ENCODE measurements at places on chromosomes 16 and 17.

- DNase-seq, result no peak
Measured at GRCh38 chr17:7853691-7854038, 1.2 kb upstream of the TMEM88 start.

DNA sequence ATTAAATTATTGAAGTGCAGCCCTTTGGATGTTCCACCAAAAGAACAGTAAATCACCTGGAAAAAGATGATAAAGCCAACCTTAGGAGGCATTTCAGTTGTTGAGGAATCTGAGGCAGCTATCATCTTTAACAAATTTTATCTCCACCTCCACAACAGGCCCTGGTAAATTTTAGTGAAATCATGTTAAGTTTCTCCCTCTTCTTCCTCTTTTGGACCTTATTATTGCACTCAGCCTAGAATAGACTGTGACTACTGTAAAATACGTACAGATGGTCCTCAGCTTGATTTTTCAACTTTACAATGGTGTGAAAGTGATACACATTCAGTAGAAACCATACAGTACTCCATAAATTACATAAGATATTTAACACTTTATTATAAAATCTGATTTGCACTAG, 90.3 kb downstream of the USP32 start:
- no peak for DNase-seq

DNA sequence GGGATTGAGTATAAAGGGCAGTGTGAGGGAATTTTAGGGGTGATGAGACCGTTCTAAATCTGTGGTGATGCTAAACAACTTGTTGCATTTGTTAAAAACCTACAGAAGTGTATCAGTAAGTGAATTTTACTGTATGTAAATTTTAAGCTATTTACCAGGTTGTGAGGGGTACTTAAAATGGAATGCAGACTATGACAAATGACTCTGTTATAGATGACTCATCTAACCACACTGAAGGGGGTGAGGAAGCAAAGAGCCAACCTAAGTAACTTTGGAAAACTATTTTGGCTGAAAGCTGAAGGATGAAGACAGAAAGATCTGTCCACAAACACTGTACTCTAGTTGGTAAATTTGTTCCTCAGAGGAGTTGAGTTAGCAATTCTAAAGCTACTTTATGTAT, 5.3 kb upstream of the MKS1 start:
- DNase-seq, result no peak

GRCh38 chr16:29962344-29962994, 590 bp downstream of the TMEM219 start:
- DNase-seq, result no peak

DNA sequence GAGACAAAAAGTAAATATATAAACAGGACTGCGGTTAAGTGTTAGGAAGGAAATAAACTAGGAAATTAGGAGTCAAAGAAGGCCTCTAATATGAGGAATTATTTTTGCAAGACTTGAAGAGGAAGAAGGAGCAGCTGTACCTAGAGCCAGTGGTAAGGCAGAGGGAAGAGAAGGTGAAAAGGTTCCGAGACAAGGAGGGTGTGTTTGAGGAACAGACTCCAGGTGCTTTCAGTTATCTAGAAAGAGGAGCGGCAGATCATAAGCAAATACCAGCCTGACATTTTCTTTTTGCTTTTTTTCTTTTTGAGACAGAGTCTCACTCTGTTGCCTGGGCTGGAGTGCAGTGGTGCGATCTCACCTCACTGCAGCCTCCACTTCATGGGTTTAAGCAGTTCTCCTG, 61.0 kb downstream of the CHD9 start:
- no peak for DNase-seq

DNA sequence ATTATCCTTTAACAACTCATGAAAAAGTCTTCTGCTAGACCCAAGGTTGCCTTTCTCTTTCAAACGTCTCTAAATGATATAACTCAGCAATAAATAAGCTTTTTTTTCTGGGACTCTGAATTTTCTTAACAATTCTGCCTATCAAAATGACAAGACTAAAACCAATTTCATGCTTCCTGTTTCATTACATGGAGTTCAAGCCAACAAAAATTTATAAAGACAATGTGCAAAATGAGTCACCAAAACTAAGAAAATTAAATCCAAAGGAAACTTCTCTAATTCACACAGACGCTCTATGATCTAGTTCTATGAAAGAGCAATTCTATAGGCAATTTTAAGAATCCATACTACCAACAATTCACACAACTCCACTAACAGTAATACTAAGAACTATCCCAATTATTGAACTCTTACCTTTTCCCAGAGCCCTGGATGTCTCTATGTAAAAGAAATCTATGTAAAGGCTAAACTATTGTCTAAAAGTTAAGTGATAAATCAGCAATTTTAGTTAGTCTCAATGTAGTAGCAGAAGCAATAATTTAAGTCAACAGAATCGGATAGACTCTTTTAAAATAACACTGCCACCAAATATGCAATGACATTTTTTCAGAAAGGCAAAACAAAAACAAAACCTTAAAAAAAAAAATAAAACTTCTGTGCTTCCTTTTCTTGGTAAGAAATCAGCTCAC, 44.2 kb downstream of the ZZEF1 start:
- no peak for DNase-seq

DNA sequence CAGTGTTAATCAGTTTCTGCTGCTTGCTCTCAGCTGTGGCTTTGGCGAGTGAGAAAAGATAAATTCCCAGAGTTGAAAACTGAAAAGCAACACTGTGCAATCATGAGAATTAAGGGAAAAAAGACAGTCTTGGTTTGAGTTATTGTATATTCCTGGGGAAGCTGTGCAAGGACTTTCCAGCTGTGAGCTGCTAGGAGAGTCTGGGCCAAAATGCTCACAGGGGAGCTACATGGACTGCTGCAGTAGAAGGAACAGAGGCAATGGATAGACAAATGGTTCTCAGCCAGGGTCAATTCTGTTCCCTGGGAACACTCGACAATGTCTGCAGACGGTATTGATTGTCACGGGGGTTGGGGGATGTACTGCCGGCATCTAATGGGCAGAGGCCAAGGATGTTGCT, 102.0 kb upstream of the ADAMTS18 start:
- no peak for DNase-seq

DNA sequence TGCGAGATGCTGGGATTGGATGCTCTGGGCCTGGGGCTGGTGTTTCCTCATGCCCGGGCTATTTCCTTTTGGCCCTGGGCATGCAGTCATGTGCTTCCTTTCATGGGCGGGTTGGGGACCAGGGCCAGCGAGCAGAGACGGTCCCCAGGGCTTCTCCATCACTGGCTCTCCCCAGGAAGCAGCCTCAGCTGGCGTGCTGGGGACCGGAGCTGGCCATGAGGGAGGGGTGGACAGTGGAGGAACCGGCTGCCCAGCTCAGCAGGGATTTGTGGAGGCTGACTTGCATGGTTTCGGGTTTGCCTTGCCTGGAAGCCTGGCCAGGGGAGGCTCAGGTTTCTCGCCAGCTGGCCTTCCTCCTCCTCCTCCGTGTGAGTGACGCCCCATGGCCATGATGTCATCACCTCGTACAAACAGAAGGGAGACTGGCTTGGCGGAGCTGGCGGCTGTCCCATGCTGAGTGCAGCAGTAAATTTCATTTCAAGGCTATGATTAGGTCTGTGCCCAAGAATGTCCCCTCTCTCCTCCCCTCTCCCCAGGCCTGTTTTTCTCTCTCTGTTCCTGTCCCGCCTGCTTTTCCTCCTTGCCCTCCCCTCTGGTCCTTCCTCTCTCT, 8.9 kb upstream of the TIMP2 start:
- no peak for DNase-seq

GRCh38 chr17:82229698-82230608, 1.1 kb downstream of the SLC16A3 start:
- DNase-seq, result no peak

GRCh38 chr17:41579484-41580243, 7.0 kb downstream of the KRT14 start:
- DNase-seq, result peak; percentile 53

- no peak for DNase-seq
Measured at GRCh38 chr16:60459463-60459862, 1576.8 kb downstream of the CDH8 start.

DNA sequence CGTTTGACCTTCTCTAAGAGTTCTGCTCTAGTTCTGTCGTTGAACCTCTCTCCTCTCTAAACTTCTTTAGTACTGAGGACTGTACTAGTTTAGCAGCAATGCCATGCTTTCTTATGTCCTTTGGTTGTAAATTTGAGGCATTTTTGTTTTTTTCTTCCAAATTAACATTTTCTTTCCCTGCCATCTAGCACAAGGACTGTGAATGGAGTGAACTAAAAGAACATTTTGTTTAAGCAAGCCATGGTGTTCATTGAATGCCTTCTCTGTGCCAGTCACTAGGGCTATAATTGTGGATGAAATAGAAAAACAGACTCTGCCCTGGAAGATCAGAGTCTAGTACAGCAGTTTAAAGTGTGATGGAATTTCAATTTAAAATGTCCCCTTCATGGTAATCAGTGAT, 137.9 kb downstream of the FTO start:
- no peak for DNase-seq

GRCh38 chr17:42389899-42390298, 1.7 kb upstream of the STAT3 start:
- no peak for DNase-seq

DNA sequence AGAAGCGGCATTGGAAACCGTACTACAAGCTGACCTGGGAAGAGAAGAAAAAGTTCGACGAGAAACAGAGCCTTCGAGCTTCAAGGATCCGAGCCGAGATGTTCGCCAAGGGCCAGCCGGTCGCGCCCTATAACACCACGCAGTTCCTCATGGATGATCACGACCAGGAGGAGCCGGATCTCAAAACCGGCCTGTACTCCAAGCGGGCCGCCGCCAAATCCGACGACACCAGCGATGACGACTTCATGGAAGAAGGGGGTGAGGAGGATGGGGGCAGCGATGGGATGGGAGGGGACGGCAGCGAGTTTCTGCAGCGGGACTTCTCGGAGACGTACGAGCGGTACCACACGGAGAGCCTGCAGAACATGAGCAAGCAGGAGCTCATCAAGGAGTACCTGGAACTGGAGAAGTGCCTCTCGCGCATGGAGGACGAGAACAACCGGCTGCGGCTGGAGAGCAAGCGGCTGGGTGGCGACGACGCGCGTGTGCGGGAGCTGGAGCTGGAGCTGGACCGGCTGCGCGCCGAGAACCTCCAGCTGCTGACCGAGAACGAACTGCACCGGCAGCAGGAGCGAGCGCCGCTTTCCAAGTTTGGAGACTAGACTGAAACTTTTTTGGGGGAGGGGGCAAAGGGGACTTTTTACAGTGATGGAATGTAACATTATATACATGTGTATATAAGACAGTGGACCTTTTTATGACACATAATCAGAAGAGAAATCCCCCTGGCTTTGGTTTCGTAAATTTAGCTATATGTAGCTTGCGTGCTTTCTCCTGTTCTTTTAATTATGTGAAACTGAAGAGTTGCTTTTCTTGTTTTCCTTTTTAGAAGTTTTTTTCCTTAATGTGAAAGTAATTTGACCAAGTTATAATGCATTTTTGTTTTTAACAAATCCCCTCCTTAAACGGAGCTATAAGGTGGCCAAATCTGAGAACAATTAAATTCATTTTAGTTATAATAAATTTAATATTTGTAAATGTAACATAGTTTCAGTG, 1.7 kb downstream of the HEXIM1 start:
- no peak for DNase-seq

- no peak for DNase-seq
Measured at GRCh38 chr17:32903774-32904673, 23.9 kb upstream of the TMEM98 start.

DNA sequence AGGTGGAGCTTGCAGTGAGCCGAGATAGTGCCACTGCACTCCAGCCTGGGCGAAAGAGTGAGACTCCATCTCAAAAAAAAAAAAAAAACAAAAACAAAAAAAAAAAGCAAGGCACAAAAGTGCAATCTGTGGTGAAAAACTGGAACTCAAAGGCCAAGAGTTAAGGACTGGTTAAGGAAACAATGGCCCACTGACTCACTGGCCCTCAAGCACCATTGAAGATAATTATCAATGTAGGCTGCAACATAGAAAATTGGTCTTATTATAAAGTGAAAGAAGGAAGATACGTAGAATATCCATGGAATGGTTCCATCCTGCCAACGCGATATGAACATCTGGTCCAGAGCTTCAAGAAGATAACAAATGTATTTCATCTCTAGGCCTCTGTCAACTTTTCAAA, 444.2 kb downstream of the SOX9 start:
- no peak for DNase-seq

DNA sequence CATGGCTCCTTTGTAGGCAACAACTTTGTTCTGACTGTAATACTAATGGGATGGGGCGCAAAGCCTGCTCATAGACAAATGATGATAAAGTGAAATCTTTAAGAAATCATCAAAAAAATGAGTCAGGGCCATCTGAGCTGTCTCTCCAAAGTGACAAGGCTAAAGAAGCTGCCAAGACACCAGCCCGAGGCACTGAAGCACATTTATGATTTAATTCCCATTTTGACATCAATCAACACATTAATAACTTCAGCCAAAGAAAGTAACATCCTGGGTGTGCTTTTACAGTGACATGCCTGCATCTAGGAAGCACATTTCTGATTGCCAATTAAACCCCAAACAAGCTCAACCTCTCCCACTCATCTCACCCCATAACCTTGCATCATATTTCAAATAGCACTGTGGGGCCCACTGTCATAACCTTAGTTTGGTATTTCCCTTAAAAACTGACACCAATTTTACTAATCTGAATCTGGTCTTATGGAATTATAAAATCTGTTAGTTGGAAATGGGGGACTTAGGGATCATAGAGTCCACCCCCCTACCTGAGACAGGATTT, 676.6 kb downstream of the TOX3 start:
- DNase-seq, result no peak

DNA sequence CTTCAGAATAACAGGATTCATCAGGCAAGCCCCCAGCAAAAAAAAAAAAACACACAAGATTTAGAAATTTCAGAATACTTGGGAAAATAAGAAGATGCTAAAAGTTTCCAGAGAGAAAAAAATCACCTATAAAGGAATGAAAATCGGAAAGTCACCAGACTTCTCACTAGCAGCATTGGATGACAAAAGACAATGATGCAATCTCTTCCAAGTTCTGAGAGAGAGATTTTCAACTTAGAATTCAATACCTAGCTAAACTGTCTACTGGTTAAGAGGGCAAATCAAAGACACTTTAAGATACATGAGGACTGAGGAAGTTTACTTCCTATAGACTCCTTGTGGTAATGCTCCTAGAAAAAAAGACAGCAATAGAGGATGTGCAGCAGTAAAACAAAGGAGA, 23.9 kb upstream of the TNS4 start:
- no peak for DNase-seq

DNA sequence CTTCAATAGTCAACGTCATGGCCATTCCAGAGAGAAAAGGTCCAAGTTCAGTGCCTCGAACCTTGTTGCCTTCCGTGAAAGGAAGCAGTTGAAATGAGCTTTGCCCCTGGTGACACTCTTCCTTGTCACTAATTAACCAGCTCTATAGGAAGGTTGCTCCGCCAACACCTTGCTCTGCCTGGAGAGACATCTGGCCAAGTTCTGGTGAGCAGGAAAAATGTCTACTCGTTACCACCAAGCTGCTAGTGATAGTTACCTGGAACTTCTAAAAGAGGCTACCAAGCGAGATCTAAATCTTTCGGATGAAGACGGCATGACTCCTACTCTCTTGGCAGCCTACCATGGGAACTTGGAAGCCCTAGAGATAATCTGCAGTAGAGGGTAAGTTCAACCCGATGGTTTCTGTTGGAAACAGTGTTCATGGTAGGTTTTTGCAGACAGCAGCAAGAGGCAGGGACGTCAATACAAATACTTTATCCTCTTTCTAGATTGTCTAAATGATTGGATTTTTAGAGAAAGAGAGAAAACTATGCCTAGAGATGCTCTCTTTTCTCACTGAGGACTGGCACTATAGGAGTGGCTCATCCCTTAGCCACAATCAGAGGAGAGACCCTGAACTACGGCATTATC, at the start of gene ANKS4B:
ANKS4B (plus strand) TSS at position 179 of the 630 bp plus-strand sequence; CDS start at position 218, 39 bp downstream.
- no peak for DNase-seq
